NCI-H146 (cell line): ENCODE measurements at places on chromosomes 13 and 19.
A peak's percentile ranks its signal among the peaks of the same experiment; 100 is the strongest.

DNA sequence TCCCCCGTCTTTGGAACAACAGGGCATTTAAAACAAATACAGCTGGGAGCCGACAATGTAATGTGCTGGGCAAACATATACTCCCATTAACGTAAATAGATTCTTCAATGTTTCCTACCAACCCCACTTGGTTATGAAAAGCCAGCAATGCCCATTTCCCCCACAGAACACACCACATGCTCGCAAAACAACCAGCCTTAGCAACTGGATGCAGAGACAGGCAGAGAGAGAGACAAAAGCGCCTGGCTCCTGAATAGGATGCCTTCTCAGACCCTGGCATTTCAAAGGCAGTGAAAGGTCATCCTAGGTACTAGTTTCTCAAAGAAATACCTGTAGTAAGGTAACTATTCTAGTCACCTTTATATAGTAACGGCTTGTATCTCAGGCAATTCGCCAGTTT, 462.9 kb downstream of the ITGBL1 start:
- peak; percentile 98 for DNase-seq

DNA sequence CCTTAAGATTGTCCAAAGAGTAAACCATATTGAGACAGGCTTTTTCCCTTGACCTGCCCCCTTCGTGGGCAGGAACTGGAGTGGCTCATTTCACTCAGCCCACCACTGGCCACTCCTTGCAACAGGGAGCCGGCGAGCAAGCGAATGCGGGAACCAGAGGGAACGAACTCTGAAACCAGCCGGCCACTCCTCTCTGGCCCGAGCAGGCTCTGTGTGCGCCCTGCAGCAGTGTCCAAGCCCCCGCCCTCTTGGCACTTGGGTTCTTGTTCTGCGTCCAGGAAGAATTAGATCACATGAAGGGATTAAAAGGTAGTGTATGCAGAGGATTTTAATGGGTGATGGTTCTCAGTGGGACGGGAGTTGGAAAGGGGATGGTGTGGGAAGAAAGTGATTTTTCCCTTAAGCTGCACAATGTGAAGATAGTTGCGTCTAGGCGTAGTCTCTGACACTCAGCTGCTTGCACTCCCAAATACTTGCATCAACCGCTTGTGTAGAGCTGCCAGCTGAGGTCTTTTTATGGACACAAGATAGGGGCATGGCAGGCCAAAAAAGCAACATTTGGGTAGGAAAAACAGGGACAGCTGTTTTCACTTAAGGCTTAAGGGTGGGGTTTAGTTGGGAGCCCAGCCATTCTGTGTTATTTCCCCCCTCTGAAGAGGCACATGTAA, 1209.7 kb upstream of the PCDH20 start:
- no peak for DNase-seq

DNA sequence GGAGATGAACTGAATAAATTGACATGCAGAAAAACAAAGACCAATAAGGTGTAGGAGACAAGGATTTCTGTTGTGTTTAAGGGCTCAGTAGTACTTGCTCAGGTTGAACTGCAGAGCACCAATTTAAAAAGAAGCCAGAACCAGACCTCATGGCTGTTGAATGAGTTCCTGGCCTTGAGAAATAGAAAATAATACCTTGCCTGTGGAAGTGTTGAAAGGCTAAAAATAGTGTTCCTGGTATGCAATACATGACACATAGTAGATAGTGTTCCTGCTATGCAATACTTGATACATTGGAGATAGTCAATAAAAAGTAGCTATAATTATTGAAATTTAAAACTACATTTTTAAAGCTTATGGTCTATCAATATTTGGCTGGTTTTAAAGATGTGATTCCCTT, 595.8 kb downstream of the PCDH9 start:
- no peak for DNase-seq

- DNase-seq, result no peak
These were observed 22.8 kb upstream of the ERVV-1 start for GRCh38 chr19:52990759-52991418.

DNA sequence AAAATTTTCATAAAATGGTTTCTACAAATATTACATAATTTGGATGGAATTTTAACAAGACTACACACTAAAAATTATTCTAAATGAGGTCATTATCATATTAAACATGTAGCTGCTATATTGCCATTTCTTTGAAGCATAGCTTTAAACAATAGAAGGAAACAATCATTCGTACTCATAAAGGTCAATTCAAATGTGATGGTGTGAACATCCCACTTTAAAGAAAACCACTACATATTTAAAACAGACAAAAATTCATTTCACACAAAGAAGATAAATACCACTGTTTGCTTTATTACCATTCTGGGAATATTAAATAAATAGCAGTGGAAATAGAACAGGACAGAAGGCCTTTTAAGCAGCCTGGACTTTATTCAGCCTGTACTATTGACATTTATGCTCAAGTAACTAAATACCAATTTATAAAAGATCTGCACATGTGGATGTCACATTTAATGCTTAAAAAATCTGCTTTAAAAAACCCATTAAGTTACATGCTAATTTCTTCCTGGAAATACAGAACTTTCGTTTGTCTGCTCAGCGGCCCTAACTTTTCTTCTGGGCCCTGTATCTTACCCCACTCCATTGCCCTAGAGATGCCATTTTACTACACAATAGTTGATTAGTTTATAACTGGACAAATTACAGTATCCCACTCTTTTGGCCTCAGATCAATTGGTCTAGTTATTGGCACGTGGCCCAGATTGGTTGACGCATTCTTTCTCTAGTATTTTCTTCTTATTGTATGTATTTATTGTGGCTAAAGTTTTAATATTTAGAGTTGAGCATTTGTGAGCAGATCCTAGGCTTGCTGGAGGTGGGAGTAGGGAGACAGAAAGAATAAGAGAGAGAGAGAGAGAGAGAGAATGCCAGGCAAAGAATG, 215.1 kb upstream of the SPRY2 start:
- no peak for DNase-seq

GRCh38 chr19:44582581-44583265, 30.6 kb upstream of the IGSF23 start:
- DNase-seq, result no peak

DNA sequence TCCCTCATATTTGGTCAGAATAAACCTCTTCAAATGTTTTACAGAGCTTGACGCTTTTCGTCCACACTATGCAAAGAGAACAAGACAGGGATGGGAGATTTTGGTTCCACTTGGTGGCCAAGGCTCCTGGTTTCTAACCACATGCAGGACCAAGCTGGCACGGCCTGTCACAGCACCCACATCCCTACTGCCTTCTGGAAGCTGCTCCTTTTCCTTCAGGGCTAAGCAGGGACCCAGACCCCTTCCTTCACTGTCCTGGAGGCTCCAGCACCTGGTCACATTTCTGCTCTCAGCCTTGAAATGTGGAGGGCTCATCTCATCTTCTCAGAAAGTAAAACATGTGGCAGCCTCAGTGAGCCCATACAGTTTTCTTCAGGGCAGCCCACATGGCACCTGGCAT, 50.4 kb upstream of the ARHGEF7 start:
- DNase-seq, result no peak

GRCh38 chr13:72458701-72459100, 268.7 kb downstream of the MZT1 start:
- no peak for DNase-seq

- DNase-seq, result no peak
These were observed 622.4 kb downstream of the DCT start for GRCh38 chr13:93857126-93857525.

DNA sequence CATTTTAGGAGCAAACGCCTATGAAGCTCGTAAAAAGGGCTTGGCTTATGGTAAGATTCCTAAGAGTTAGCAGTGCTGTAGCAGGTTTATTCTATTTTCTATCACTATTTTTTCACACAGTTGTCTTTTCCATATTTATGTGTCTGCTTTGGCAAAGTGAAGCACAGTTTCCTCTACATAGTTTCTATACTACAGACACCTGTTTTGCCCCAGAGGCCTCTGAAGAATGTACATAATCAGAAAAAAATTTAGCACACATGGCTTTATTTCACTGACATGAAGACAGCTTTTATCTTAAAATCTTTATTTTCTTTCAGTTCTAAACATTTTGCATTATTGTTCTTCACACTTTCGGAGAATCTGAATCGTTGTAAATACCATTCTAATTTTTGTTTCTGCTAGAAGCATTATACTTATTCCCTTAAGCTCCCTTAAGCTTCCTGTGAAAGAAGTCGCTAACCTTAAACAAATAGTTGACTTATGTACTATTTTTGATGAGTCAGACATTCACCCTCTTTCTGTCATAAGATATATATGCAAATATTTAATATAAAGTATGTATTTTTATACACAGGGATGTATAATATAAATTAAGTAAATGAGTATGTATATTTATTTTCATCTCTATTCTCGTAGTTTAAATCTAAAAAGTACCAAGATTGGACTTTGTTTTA, 816.0 kb downstream of the OLFM4 start:
- DNase-seq, result no peak

GRCh38 chr13:21234526-21234925, 58.1 kb downstream of the MRPL57 start:
- peak; percentile 50 for DNase-seq

- DNase-seq, result no peak
These were observed 6.4 kb downstream of the ISYNA1 start for GRCh38 chr19:18431351-18432197.

DNA sequence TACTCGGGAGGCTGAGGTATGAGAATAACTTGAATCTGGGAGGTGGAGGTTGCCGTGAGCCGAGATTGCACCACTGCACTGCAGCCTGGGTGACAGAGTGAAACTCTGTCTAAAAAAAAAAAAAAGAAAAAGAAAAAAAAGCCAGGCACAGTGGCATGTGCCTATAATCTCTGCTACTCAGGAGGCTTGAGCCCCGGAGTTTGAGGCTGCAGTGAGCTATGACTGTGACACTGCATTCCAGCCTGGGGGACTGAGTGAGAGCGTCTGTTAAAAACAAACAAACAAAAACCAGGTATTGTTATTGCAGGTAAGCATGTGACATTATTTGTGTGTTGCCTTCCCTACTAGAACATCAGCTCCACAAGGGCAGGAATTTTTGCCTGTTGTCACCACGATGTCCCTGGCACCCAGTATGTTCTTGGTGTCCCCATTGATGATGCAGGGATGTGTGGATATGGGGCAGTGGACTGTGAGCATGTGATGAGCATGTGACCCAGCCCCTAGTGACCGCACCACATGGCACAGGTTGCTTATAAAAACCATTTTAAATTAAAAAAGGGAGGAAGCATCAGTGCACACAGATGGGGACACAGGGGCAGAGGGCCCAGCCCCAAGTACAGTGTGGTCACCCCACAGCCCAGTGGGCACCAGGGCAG, 1.6 kb upstream of the KANK2 start:
- DNase-seq, result no peak

- no peak for DNase-seq
These were observed 325.9 kb downstream of the KLF12 start for GRCh38 chr13:73808318-73808717.
